Psoas muscle (tissue), 8 donors: ENCODE measurements at places on chromosomes 7 and 10. TPM values are rescaled to one million over a fixed set of nuclear protein-coding genes. Genes with fewer than 3 reads are reported as not detected.

DNA sequence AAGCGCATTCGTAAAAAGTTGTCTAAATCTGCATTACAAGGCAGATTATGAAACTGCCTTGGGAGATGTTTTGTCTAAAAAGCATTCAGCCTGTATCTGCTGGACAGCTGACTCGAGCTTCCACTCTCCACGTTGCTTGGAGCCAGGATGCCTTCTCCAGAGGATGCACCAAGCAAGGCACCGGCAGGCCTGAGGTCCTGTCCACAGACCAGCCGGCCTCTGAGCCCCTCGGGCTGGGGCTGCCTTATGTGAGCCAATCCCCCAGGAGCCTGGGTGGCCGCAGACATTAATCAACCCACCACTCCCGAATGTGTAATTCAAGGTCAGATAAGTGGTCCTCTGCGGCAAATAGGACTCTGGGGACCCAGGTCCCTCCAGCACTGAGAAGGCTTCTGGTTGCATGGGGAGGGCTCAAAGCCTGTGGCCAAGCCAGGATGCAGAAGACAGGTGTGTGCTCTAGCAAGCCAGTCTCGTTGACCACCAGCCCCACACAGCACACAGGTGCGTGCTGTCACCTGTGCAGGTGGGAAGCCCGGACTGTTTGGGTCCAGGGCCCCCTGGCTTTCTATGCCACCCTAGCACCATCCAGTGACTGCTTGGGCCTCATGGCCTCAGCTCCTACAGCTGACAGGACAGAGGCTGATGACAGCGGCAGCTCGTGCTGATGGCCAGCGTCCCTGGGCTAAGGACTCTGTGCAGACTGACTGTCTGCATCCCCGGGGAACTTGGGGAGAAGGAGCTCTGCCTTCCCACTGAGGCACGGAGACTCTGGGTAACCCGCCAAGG lies 4.8 kb upstream of the RET start:
- no peak overlapping the region for H3K27ac ChIP-seq
- H3K36me3 ChIP-seq = no peaks in the 10 kb centered on the region
- peaks cover 4% of the 10 kb centered on the region for H3K4me1 ChIP-seq
- H3K27me3 ChIP-seq = peaks cover 23% of the 10 kb centered on the region
- no peak for DNase-seq

GRCh38 chr10:64201936-64202335 lies 680.7 kb downstream of the REEP3 start:
- DNase-seq = no peak
- no peak overlapping the region for H3K4me3 ChIP-seq
- H3K4me1 ChIP-seq = no peaks in the 10 kb centered on the region
- no peaks in the 10 kb centered on the region for H3K36me3 ChIP-seq
- no peaks in the 10 kb centered on the region for H3K27me3 ChIP-seq

DNA sequence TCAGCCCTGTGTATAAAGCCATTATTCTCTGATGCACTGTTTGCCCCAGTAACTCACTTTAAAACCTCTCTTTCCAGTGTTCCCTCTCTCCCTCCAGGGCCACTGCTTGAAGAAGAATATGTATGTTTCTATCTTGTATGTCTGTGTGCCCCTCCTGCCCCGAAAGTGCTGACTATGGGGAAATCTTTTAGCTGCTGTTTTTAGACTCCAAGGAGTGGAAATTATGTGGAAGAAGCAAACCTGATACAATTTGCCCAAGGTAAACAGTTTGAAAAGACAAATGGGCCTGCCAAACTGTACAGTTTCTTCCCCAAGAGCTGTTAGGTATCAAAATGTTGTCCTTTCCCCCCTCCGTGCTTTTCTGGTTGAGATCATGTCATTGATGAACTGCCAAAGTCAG lies 3.4 kb downstream of the ADRA2A start:
- H3K4me1 ChIP-seq = peaks cover 16% of the 10 kb centered on the region
- peaks cover 46% of the 10 kb centered on the region for H3K27me3 ChIP-seq
- no peak overlapping the region for H3K4me3 ChIP-seq
- no peaks in the 10 kb centered on the region for H3K36me3 ChIP-seq

- no peak overlapping the region for H3K27ac ChIP-seq
- peaks cover 2% of the 10 kb centered on the region for H3K27me3 ChIP-seq
- no peak overlapping the region for H3K4me3 ChIP-seq
- H3K36me3 ChIP-seq = no peaks in the 10 kb centered on the region
These were observed 210.3 kb downstream of the CHRM2 start for GRCh38 chr7:137078781-137079180.

DNA sequence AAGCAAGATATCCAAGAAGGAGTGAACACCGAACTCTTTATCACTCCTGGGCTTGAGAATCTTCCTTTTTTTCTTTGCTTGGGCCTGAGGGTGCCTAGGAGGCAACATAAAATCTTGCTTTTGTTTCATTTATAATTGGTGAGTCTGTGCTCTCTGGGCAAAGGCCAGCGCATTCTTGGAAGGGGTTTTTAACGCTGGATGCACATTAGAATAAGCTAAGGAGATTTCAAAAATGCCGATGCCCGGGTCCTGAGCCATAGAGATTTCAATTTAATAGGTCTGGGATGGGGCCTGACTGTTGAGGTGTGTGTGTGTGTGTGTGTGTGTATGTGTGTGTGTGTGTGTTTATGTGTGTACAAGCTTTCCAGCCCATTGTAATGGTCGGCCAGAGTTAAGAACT lies 62.0 kb upstream of the SORCS3 start:
- H3K4me1 ChIP-seq = no peaks in the 10 kb centered on the region
- H3K36me3 ChIP-seq = no peaks in the 10 kb centered on the region
- no peak overlapping the region for H3K4me3 ChIP-seq
- H3K27me3 ChIP-seq = peaks cover 2% of the 10 kb centered on the region
- H3K27ac ChIP-seq = no peak overlapping the region
- DNase-seq = no peak

Gene PHKG1
- 43.5 TPM for total RNA-seq

Gene MBL2
- not detected for total RNA-seq
